Stimulated activated CD4-positive, alpha-beta T cell treated with anti-CD3 and anti-CD28 coated beads, TNF-alpha, amount 100 ng/mL, for 1 hour (primary cell): ENCODE measurements at places on chromosomes 12 and 14.

- DNase-seq: no peak
Observed at GRCh38 chr14:79342942-79343341, 868.4 kb downstream of the DIO2 start.

DNA sequence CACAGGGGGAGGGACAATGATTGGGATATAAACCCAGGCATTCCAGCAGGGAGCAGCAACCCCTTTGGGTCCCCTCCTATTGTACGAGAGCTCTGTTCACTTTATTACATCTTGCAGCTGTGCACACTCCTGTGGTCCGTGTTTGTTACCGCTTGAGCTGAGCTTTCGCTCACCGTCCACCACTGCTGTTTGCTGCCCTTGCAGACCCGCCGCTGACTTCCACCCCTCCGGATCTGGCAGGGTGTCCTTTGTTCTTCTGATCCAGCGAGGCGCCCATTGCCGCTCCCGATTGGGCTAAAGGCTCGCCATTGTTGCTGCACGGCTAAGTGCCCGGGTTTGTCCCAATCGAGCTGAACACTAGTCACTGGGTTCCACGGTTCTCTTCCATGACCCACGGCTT, 64.1 kb downstream of the E2F7 start:
- DNase-seq: no peak

- DNase-seq: no peak
Observed at GRCh38 chr14:65213316-65213715, 111.0 kb upstream of the MAX start.

- DNase-seq: no peak
Observed at GRCh38 chr12:4766445-4766844, 46.2 kb downstream of the GALNT8 start.

DNA sequence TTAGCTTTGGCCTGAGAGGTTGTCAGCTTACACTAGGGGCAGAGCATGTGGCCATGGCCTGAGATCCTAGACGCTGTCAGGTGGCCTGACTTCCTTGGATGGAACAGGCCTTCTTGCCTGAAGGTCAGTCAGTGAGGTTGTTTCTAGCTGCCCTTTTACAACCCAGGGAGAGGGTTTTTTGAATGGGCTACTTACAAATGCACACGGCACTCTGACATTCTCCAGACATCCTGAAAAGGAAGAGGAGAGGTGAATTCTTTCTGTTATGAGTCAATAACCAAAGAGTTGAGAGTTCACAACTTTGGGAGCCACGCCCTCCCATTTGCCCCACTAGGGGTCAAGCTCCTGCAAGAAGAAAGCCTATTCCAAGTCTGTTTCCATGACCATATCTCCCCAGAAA, 7.8 kb downstream of the KRT76 start:
- DNase-seq: no peak

DNA sequence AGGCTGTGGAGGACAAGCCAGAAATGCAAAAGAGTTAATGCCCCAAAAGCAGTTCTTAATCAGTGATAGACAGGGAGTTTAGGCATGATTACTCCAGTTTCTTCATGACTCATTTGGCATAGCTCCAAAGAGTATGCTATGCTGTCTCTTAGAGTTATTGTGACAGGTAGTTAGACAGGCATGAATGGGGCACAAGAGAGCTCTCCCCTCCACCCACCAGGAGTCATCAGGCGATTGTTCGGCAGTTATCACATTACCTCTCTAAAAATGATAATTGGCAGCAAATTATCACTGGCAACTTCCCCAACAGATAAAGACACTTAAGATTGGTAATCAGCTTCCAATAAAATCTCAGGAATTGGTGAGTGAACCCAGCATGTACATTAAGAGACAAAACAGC, 320.1 kb downstream of the DAD1 start:
- DNase-seq: no peak

DNA sequence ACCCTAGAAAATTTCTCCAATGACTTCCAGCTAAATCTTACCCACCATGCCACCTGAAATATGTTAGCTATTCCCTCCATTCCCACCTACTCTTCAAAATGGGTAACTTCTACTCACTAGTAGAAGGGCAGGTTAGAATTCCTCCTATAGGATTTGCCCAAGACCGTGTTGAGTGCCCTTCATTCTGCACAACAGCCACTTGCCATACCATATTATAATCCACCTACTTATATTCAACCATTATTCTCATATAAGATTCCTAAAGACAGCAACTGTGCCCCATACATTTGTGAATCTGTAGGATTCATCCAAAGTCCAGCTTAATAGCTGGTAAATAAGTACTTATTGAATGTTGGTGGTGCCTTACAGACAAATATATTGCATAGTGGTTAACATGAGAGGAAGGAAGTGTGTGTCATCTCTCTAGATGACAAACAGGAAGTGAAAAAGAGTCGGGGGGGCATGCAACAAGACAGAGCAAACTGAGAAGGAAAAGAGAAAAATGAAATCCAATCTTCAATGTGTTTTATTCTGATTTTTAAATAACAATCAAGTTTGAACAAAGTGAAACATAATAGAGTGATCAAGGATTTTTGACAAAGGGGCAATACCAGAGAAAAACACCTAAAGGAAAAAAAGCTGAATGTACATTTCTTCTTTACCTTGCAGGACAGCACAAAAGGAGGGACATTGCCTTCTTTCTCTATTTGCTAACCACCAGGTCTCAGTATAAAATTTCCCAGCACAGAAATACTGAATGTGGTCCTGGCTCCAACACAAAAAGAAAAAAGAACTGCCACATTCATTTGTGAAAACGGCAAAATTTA, 389.3 kb upstream of the USP15 start:
- DNase-seq: no peak
